ENCODE measurements at places on chromosomes 2 and 18.

DNA sequence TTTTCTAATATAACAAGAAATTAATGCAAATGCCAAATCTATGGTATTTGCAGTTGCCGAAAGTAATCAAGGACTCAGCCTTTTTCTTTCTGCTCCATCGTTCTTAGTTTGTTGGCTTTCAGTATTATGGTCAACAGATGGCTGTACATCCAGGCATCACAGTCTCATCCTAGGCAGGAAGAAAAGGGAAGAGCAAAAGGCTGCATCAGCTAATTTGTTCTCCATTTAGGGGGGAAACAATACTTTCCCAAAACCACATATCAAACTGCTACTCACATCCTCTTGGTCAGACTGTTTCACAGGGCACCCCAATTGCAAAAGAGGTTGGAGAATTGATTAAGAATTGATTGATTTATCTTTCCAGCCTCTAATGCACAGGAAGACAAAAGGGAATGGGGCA lies 89.3 kb downstream of the MDH1 start:
- no peak for DNase-seq

GRCh38 chr18:10682368-10682714 lies 156.5 kb downstream of the NAPG start:
- DNase-seq, result no peak

- DNase-seq, result no peak
Measured at GRCh38 chr2:9914384-9915065, 37.0 kb upstream of the GRHL1 start.

DNA sequence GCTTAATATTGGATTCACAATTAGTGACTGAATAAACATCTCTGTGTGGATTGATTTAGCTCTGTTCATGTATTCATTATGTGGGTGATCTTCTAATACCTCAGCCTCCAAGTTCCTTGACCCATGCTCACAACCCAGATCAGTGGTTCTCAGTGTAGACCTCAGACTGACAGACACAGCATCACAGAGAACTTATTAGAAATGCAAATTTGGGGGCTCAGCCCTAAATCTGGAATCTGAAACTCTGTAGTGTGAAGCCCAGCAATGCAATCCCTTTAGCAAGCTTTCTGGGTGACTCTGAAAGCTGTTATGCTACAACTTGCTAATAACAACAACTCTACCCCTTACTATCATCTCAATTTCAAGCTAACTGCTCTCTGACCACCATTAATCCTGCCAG lies 273.1 kb upstream of the FANCL start:
- no peak for DNase-seq

DNA sequence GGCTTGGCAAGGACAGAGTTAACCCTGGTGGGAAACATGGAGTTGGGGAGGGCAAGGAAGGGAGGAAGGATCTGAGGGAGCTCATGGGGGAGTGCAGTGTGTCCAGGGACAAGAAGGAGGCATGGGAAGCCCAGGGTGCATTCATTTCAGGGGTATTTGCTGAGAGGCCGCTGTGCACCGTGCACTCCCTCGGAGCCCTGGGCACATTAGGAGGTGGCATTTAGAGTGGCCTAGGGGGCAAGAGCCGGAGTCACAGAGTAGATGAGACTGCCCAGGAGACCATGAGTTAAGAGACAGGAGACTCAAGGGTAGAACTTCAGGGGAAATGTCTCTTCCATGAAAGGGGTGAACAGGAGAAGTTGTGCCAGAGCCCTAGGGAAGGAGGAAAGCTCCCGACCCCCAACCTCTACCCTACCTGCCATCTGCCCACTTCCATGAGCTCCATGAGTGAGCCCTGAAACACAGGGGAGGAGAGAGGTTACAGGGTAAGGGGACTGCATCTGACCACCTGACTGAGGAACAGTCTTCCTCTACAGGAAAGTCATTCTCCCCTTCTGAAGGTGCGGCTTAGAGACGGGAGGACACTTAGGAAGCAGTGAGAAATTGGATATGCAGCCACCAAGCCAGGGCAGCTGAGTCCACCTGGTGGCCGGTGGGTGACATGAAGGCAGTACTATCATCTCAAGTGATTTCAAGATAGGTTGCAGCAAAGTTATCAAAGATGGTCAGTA lies 58.5 kb upstream of the COPS8 start:
- peak; percentile 42 for DNase-seq

DNA sequence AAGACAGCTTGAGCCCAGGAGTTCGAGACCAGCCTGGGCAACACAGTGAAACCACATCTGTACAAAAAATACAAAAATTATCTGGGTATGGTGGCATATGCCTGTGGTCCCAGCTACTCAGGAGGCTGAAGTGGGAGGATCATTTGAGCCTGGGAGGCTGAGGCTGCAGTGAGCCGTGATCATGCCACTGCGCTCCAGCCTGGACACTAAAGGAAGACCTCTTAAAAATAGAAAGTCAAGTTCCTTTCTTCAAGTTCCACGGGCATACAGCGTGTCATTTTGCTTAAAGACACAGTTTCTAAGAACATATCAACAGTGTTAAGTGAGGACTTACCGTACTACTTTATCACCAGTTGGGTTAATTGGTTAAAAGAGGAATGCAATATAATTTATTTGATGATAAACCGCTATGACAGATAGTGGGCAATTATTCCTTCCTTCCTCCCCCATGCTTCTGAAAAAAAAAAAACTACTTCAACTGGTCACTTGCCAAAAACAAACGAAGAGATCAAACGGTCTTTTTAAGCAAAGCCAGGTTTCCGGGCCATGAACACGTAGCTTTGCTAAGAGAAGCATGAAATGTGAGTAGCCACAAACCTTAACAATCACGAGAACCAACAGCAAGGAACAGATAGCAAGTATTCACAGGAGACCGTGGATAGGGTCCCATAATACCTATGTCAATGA lies 21.4 kb downstream of the AP1S3 start:
- no peak for DNase-seq

DNA sequence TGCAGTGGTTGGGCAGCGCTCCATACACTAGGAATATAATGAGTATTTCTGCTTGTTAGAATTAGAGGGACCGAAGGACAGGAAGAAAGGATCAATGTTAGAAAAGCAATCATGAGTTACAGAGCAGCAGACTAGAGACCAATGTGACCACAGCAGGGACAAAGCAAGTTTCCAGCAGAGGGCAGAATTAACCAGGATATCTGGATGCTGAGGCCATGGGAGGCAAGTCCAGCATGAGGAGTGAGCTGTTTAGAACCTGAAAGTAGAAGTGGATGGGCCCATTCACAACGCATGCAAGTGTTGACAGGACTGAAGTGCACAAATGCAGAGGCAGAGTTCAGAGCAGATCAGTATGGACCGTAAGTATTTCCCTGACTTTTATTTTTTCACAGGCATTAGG lies 910.4 kb upstream of the GYPC start:
- peak; percentile 1 for DNase-seq

GRCh38 chr2:217694291-217694690 lies 308.5 kb downstream of the TNS1 start:
- no peak for DNase-seq

GRCh38 chr2:217108086-217108485 lies 248.2 kb upstream of the TNP1 start:
- no peak for DNase-seq

- DNase-seq, result no peak
Measured at GRCh38 chr2:179861416-179862067, at the start of gene ZNF385B. TSS of gene ZNF385B (minus strand) at chr2:179861612.

DNA sequence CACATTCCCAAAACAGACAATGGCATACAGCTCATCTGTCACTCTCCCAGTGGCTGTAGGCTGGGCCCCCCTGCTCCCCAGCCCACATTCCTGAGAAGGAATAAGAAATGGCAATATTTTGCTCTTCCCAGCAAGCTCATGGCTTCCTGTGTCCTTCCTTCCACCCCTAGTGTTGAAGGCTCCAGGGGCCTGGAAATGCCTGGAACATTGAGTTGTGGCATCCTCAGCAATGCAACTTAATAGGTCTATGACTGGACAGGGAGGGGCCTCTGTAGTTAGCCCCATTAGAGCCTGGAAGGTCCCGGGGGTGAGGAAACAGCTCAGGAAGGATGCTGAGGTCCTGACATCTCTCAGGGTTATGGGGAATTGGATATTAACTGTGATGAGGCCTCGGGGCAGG lies 3.3 kb downstream of the KIF3C start:
- no peak for DNase-seq

- DNase-seq, result peak; percentile 40
Measured at GRCh38 chr2:225282858-225283710, 116.4 kb upstream of the NYAP2 start.

- DNase-seq, result no peak
Measured at GRCh38 chr2:202790676-202791075, 80.9 kb downstream of the ICA1L start.

DNA sequence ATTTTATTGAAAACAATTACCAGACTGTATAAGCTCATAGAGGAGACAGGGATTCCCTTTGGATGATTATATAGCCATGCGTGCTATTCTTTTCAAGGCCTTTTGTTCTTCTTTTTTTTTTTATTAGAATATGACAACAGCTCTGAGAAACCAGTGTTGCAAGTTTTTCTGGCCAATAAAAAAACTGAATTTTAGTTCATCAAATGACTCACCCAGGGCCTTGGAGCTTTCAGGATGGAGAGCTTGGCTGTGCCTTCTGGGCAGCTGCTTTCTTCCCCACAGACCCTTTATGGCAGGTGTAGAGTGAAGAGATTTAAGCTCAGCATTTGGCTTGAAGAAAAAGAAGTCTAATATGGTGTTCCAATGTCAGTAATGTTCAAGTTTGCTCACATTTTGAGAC lies 497.9 kb upstream of the FANCL start:
- DNase-seq, result no peak

- DNase-seq, result no peak
Measured at GRCh38 chr18:77187189-77187588, 54.6 kb upstream of the MBP start.

GRCh38 chr2:178480227-178481181 lies at the start of gene PLEKHA3:
TSS of gene PLEKHA3 (plus strand) at chr2:178480457. CDS start at chr2:178480870, 413 bp downstream.
- DNase-seq, result peak; percentile 79

GRCh38 chr2:224565452-224566035 lies 19.6 kb downstream of the CUL3 start:
- DNase-seq, result no peak

- no peak for DNase-seq
Measured at GRCh38 chr2:168545439-168546082, 89.5 kb downstream of the CERS6 start.

DNA sequence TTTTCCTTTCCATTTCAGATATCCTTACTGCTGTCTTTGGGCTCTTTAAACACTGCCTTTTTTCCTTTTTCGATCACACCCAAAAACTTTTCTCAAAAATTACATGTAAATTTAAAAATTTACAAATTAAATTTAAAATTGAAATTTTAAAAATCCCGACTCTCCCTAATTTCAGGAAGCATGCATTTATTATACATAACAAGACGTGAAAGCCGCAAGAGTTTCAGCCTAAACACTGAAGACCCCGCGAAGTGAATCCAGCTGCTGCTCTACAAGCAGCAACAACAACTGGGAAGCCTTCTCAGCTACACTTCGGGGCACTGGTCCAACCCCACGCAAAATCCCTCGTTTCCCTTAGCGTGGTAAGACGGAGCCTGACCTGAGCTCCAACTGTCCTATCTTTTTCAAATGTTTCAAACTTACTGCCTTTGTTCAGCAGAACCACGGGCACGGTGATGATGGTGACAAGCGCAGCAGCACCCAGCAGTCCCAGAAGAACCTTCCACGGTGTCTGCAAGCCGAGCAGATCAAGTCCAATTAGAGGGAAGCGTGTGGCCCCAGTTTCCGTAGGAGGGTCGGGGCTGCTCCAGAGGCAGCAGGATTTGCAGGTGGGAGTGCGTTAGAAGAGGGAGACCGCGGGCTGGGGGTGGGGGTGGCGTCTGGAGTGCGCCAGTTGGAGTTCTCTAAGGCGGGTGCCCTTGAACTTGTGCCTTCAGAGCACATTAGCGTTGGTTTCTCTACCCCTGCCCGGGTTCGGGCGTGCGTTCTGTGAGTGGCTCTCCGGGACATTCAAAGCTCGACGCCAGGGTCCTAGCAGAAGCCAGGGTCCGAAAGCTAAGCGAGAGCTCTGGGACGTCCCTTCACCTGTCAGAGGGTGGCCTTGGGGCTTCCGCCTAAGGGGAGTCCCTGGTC lies 783 bp downstream of the DPP4 start:
- no peak for DNase-seq

- DNase-seq, result no peak
Measured at GRCh38 chr2:16767789-16768476, 102.3 kb upstream of the CYRIA start.

GRCh38 chr2:216678813-216679657 lies 16.3 kb downstream of the IGFBP5 start:
- DNase-seq, result no peak

Measured in CD4-positive, alpha-beta T cell treated with Interferon alpha-2 for 1 hour (primary cell).